ENCODE measurements at places on chromosomes 3 and 15. TPM values are rescaled to one million over a fixed set of nuclear protein-coding genes. Genes with fewer than 3 reads are reported as not detected.

Gene AAGAB
- 44.9 TPM for total RNA-seq

Gene ALS2CL
- total RNA-seq = 31.1 TPM

Gene MUC4
- not detected for total RNA-seq

Gene ALG1L2
- 1.9 TPM for total RNA-seq

Gene GHSR
- total RNA-seq = not detected

Gene CPN2
- not detected for total RNA-seq

Gene TTLL13
- total RNA-seq = 0.42 TPM

- DNase-seq = peak; percentile 16
- no peaks in the 10 kb centered on the region for H3K4me1 ChIP-seq
- H3K36me3 ChIP-seq = no peaks in the 10 kb centered on the region
- no peaks in the 10 kb centered on the region for H3K27me3 ChIP-seq
- H3K4me3 ChIP-seq = peak within 1 kb of the TSS; percentile 30
- peak within 1 kb of the TSS; percentile 13 for H3K27ac ChIP-seq
Measured at GRCh38 chr15:68930268-68931022, at the start of gene SPESP1. TSS of gene SPESP1 (plus strand) at chr15:68930525. CDS start at chr15:68930654, 129 bp downstream.

- no peaks in the 10 kb centered on the region for H3K36me3 ChIP-seq
- H3K4me1 ChIP-seq = peaks cover 20% of the 10 kb centered on the region
- no peak for DNase-seq
- no peak overlapping the region for H3K27ac ChIP-seq
- no peak overlapping the region for H3K4me3 ChIP-seq
Measured at GRCh38 chr3:49554633-49555265, 472 bp downstream of the BSN start.

- no peak overlapping the region for H3K27ac ChIP-seq
- no peak for DNase-seq
- H3K27me3 ChIP-seq = no peaks in the 10 kb centered on the region
- H3K4me1 ChIP-seq = no peaks in the 10 kb centered on the region
- no peak overlapping the region for H3K4me3 ChIP-seq
- H3K36me3 ChIP-seq = no peaks in the 10 kb centered on the region
Measured at GRCh38 chr15:49979705-49980382, 139.2 kb downstream of the ATP8B4 start.

GRCh38 chr15:40253167-40253790, 14.4 kb downstream of the PAK6 start:
- peaks cover 5% of the 10 kb centered on the region for H3K4me1 ChIP-seq
- DNase-seq = no peak
- H3K36me3 ChIP-seq = no peaks in the 10 kb centered on the region
- H3K27ac ChIP-seq = no peak overlapping the region
- H3K27me3 ChIP-seq = no peaks in the 10 kb centered on the region
- H3K4me3 ChIP-seq = peak overlapping the region; percentile 41

- peak overlapping the region; percentile 93 for H3K27ac ChIP-seq
- peak; percentile 30 for DNase-seq
- H3K36me3 ChIP-seq = no peaks in the 10 kb centered on the region
- H3K27me3 ChIP-seq = no peaks in the 10 kb centered on the region
- peak overlapping the region; percentile 88 for H3K4me3 ChIP-seq
Measured at GRCh38 chr15:90388462-90389380, 679 bp downstream of the IQGAP1 start.

DNA sequence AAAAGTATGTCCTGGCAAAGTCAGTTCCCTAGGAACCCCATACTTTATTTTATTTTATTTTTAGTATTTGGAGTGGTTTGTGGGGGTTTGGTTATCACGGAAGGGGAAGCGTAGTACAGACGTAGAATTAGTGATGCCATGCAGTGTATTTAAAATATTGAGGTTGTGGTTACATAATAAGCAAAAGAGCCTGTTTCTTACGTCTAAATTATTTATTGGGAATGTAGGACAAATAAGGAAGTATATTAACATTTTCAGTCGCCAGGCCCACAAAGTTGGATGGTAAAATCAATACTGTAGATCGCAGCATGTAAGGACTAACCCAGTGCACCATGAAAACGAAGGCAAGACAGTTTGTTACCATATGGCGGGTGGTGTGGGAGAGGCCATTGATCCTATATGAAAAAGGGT, 558 bp downstream of the DTWD1 start:
- H3K4me3 ChIP-seq = peak overlapping the region; percentile 78
- DNase-seq = no peak
- H3K36me3 ChIP-seq = no peaks in the 10 kb centered on the region

DNA sequence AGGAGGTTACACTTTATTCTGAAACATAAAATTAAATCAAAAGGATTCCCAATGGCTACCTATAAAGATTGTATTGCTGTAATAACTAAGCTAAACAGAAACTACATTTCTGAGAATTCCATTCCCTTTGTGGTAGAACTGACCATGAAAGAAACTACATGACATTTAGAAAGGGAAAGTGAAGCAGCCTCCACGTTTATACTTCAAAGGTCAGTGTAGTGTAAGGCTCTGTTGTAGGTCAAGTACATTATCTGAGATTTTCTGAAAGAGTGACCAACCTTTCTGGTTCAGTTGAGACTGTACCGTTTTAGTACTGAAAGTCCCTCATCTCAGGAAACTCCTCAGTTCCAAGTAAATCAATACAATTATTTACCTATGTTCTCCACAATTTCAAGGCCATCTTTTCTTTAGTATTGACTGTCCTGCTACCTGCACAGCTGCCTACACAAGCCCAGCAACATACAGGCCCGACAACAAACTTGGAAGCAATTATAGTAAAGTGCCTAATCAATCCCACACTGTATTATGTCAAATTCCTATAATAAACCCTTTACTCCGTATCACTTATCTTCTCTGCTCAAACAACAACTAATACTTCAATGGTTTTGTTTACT, 343.0 kb downstream of the PLOD2 start:
- H3K27ac ChIP-seq = no peak overlapping the region
- H3K4me1 ChIP-seq = no peaks in the 10 kb centered on the region
- no peak overlapping the region for H3K4me3 ChIP-seq
- H3K36me3 ChIP-seq = no peaks in the 10 kb centered on the region

DNA sequence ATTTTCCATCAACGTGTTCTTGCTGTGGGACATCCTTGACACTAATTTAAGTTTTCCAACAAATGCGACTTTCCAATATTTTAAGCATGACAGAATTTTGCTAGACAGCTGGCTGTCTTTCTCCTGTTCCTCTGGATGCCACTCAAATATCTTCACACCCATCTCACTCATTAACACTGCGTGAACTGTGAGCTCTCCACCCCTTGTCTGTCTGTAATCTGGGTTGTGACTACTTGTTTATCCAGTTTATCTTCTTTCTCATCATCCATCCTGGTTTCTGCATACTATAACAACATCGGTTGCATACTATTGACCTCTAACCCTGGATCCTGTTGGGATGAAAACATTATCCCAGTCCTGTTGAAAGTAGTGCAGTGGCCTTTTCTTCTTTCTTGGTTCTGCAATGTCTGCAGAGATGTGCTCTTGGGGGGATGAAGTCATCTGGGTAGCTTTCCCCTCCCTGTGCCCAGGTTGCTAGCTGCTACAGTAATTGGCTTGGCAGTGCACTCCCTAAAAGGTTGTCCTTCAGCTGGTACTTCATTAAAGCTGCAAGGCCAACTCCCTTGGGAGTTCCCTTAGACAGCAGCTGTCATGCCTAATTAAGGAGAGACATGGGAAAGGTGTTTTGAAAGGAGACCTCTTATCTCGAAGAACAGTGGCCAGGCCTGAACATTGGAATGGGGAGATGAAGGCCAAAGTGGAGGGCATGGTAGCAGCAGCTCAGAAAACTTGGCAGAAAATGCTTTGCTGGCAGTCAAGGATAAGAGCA, 24.7 kb downstream of the KAT2B start:
- no peak overlapping the region for H3K27ac ChIP-seq
- no peaks in the 10 kb centered on the region for H3K27me3 ChIP-seq
- no peak overlapping the region for H3K4me3 ChIP-seq
- no peaks in the 10 kb centered on the region for H3K36me3 ChIP-seq
- H3K4me1 ChIP-seq = peaks cover 3% of the 10 kb centered on the region

- H3K4me3 ChIP-seq = no peak overlapping the region
- DNase-seq = no peak
- H3K27ac ChIP-seq = no peak overlapping the region
- no peaks in the 10 kb centered on the region for H3K27me3 ChIP-seq
Measured at GRCh38 chr15:90161950-90162361, 39.2 kb upstream of the SEMA4B start.

- H3K4me3 ChIP-seq = no peak overlapping the region
- H3K27ac ChIP-seq = no peak overlapping the region
- H3K36me3 ChIP-seq = no peaks in the 10 kb centered on the region
- H3K4me1 ChIP-seq = no peaks in the 10 kb centered on the region
Measured at GRCh38 chr3:100634493-100635272, 25.3 kb downstream of the ADGRG7 start.

- DNase-seq = no peak
- H3K36me3 ChIP-seq = no peaks in the 10 kb centered on the region
- H3K4me3 ChIP-seq = no peak overlapping the region
- no peaks in the 10 kb centered on the region for H3K27me3 ChIP-seq
- no peaks in the 10 kb centered on the region for H3K4me1 ChIP-seq
Measured at GRCh38 chr3:182730675-182731042, 62.6 kb upstream of the ATP11B start.

GRCh38 chr15:48595981-48596380, 49.5 kb downstream of the FBN1 start:
- H3K36me3 ChIP-seq = no peaks in the 10 kb centered on the region
- H3K27me3 ChIP-seq = no peaks in the 10 kb centered on the region
- no peak overlapping the region for H3K27ac ChIP-seq
- DNase-seq = no peak

DNA sequence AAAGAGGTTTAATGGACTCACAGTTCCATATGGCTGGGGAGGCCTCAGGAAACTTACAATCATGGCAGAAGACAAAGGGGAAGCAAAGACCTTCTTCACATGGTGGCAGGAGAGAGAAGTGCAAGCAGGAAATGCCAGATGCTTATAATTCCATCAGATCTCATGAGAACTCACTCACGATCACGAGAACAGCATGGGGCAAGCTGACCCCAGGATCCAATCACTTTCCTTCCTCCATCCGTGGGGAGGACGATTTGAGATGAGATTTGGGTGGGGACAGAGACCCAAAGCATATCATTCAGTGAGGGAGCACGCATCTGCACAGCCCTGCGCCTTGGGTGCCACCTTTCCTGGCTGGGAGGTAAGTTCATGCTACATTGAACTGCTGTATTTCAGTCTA, 234.1 kb upstream of the ATP10A start:
- no peak for DNase-seq
- no peak overlapping the region for H3K27ac ChIP-seq
- H3K27me3 ChIP-seq = no peaks in the 10 kb centered on the region
- H3K4me3 ChIP-seq = no peak overlapping the region
- H3K4me1 ChIP-seq = no peaks in the 10 kb centered on the region

DNA sequence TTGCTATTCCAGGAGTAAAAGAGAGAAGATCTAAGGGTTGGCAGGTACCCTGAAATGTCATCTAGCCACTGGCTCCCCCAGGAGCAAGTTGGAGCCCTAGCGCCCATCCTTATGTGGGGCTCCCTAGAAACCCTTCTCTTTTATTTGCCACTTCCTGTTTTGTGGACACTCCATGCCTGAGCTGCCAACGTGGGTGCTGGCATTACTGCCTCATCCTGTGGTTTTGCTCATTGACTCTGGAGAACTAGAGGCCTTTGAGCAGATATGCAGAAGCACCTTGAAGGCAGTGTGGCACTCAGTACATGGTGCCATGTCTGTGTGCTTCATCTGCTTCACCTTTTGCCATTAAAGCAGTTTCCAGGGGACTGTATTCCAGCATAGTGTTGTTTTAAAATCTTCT, 8.1 kb downstream of the EDEM1 start:
- no peaks in the 10 kb centered on the region for H3K27me3 ChIP-seq
- H3K27ac ChIP-seq = peak overlapping the region; percentile 64
- no peak overlapping the region for H3K4me3 ChIP-seq
- H3K36me3 ChIP-seq = peaks cover 4% of the 10 kb centered on the region
- DNase-seq = no peak

- H3K27ac ChIP-seq = no peak overlapping the region
- H3K4me3 ChIP-seq = no peak overlapping the region
- no peaks in the 10 kb centered on the region for H3K27me3 ChIP-seq
- H3K4me1 ChIP-seq = peaks cover 12% of the 10 kb centered on the region
- DNase-seq = no peak
Measured at GRCh38 chr15:65766422-65767263, 25.4 kb downstream of the DENND4A start.

- no peak overlapping the region for H3K4me3 ChIP-seq
- H3K27ac ChIP-seq = no peak overlapping the region
- no peaks in the 10 kb centered on the region for H3K27me3 ChIP-seq
- H3K4me1 ChIP-seq = no peaks in the 10 kb centered on the region
Measured at GRCh38 chr3:52509753-52510328, 14.7 kb downstream of the STAB1 start.

DNA sequence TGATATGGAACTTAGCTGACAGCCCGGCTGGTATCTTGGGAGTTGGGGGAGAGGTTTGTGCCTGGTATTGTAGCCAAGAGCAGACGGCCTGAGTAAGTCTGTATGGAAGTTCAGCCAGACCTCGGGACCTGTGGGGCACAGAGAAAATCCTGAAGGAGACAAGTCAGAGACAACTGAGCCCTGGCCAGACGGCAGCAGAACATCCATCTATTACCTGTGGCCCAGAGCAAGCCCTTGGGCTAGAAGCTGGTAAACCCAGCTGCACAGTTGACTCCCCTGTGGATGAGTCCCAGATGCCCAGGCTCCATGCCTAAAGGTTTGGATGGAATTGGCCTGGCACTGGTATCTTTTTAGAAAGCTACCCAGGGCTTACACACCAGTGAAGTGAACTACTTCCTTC, 70.4 kb upstream of the DLG1 start:
- DNase-seq = no peak
- H3K4me1 ChIP-seq = no peaks in the 10 kb centered on the region
- no peaks in the 10 kb centered on the region for H3K36me3 ChIP-seq
- H3K27me3 ChIP-seq = peaks cover 4% of the 10 kb centered on the region
- H3K4me3 ChIP-seq = no peak overlapping the region

- H3K27ac ChIP-seq = no peak overlapping the region
- no peak for DNase-seq
- no peaks in the 10 kb centered on the region for H3K4me1 ChIP-seq
- H3K4me3 ChIP-seq = no peak overlapping the region
- no peaks in the 10 kb centered on the region for H3K36me3 ChIP-seq
Measured at GRCh38 chr3:55000546-55000945, 72.7 kb upstream of the LRTM1 start.

- no peaks in the 10 kb centered on the region for H3K27me3 ChIP-seq
- H3K4me3 ChIP-seq = no peak overlapping the region
- H3K4me1 ChIP-seq = no peaks in the 10 kb centered on the region
- no peak overlapping the region for H3K27ac ChIP-seq
Measured at GRCh38 chr3:140223631-140224030, 288.6 kb downstream of the CLSTN2 start.

DNA sequence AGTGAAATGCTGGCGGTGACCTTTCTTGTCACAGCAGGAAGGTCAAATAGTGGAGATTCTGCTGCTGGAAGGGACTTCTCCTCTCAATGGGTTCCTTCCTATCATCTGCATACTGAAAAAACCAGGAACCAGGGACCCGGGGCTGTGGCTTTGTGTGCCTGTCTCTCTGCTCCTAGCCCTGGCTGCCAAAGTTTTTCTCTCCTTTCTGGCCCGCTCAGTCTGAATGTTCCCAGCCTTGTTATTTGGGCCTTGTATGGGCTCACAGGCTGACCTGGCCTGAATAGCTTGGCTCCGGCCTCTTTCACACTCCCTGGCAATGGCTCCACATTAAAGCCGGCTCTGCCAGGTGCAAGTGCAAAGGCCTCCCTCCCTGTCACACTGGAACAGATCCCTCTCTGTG, 94.7 kb downstream of the LRIG1 start:
- no peak overlapping the region for H3K4me3 ChIP-seq
- no peak for DNase-seq
- H3K36me3 ChIP-seq = no peaks in the 10 kb centered on the region
- no peaks in the 10 kb centered on the region for H3K27me3 ChIP-seq
